ENCODE measurements at places on chromosomes 6 and 20.

- DNase-seq, result no peak
Measured at GRCh38 chr6:127164565-127164964, 46.1 kb downstream of the RSPO3 start.

GRCh38 chr20:21049305-21049828 lies 56.8 kb downstream of the LINC00237 start:
- no peak for DNase-seq

DNA sequence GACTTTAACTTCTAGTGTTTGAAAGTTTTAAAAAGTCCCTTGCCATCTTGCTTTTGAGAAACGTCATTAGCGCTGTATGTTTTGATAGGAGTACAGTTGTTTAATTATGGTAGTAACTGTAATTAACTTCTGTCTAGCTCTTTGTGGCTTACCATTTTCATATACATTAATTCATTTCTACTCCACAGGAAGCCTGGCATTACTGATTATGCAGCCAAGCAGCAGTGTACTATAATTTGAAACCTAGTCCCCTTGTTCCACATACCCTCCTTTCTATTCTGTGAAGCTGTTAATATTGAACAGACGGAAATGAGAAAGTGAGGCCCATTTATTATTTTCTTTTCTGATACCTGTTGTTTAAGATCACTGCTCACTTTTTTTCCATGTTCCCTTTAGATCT lies 235.4 kb downstream of the CDKAL1 start:
- DNase-seq, result no peak

GRCh38 chr6:2899596-2899995 lies 3.5 kb downstream of the SERPINB9 start:
- DNase-seq, result peak; percentile 47

DNA sequence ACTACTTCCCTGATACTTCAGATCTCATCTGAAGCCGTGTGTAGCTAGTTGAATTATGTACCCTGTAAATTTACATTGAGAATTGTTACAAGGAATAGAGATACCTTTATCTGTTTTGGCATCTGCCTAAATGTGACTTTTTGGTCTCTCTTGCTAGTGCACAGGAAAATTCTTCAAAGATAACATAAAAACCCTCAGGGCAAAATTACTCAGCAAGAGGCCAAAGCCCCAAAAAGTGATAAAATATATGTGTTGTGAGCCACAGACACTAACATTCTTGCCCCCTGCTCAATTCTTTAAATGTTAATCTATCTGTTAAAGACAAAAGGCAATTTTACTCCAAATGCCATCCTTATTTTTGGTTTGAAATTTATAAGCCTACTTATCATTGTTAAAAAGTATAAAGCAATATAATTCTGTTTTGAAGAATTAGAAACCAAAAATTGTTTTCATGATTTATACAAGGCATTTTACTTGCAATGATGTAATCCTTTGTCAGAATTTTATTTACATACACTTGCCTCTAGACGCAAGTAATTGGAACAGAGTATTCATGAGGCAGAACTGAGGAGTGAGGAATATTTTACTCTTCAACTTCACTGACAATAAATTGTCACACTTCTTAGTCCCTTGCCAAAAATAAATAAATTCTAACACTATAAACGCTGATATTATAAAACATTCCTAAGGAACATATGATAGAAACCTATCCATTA lies 186.2 kb downstream of the EPM2A start:
- DNase-seq, result no peak
